ENCODE measurements at places on chromosomes 7 and 10. TPM values are rescaled to one million over a fixed set of nuclear protein-coding genes. Genes with fewer than 3 reads are reported as not detected.

GRCh38 chr7:141550386-141551093 lies 670 bp upstream of the AGK start:
- no peak for DNase-seq

- DNase-seq = peak; percentile 46
These were observed 593 bp downstream of the CDK13 start for GRCh38 chr7:39950473-39951225.

DNA sequence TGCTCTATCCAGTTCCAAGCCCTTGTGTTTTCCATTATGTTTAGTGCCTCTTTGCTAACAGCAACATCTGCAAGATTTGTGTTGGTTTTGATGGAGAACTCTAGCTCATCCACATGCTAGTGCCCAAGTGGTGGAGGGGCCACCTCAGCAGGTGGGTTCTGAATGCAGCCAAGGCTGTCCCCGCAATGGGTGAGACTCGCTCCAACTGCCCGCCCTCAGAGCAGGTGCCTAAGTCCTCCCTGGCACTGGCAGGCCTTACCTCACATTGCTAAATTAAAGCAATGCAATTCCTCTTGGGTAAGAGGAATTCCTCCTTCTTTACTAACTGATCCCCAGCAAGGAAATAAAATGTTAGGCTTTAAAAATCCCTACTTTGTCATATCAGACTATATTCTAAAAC lies 146.8 kb downstream of the ADCY1 start:
- DNase-seq = no peak

TCF7L2 gene
- 20.9 TPM for total RNA-seq

GRCh38 chr7:112414855-112415490 lies 35.3 kb upstream of the IFRD1 start:
- peak; percentile 58 for DNase-seq

GRCh38 chr7:128396357-128396756 lies 13.4 kb downstream of the IMPDH1 start:
- DNase-seq = no peak

All from A673 (cell line).